ENCODE measurements at places on chromosomes 6 and 20.

DNA sequence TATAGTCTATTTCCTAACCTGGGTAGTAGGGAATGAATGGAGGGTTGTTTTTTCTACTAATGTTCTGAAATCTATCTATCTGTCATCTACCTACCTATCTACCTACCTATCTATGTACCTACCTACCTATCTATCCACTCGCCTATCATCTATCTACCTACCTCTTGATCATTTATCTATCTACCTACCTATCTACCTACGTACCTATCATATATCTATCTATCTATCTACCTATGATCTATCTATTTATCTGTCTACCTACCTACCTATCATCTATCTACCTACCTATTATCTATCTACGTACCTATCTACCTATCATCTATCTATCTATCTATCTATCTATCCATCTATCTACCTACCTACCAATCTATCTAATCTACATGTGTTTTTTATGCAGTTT, 62.5 kb upstream of the PHACTR1 start:
- DNase-seq: no peak

- DNase-seq: no peak
Observed at GRCh38 chr6:159151266-159151855, 17.8 kb upstream of the FNDC1 start.

- no peak for DNase-seq
Observed at GRCh38 chr6:77055711-77056110, 407.6 kb downstream of the HTR1B start.

- DNase-seq: no peak
Observed at GRCh38 chr6:36777801-36778200, 61.4 kb downstream of the CPNE5 start.

DNA sequence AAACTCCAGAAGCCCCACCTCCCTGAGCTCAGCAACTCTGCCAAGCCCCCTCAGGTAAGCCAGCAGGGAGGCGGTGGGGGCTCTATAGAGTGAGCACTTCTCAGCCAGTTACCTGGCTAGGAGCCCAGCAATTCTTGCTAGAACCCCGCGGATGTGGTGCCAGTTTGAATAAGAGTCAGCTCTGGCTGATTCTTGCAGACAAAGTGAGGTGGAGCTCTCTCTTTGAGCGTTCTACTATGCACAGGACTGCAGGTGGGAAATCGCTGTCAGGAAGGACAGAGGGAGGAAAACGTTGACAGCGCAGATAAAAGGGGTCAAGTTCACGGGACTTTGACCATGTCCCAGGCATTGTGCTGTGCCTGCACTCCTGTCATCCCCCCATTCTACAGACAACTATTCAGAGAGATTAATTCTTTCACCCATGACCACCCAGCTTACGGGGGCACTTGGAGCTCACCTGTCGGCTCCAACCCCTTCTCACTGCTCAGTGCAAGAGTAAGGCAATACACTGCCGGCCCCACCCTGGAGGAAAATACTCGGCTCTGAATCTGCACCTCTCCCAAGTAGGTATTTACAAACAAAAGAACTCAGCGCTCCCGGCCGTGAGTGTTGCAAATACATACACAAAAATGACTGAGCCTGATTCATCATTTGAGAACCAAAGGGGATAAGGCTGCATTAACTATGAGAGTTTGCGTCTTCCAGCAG, 92.9 kb downstream of the ANKRD60 start:
- DNase-seq: no peak

GRCh38 chr6:146337376-146337775, 206.3 kb upstream of the RAB32 start:
- no peak for DNase-seq

DNA sequence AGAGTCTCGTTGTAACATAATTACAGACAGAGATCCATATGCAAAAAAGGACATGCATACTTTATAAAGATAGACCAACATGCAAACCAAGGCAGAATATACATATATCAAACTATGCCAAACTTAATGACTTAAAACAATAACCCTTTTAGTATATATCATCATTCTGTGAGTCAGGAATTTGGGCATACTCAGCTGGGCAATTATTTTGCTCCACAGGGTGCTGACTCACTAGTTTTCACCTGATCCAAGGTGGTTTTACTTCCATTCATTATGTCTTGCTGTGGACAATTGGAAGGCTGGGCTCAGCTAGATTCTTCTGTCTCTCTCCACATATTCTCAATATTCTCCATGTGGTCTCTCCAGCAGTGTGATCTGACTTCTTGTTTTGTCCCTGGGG, 41.2 kb upstream of the RNF146 start:
- DNase-seq: no peak

DNA sequence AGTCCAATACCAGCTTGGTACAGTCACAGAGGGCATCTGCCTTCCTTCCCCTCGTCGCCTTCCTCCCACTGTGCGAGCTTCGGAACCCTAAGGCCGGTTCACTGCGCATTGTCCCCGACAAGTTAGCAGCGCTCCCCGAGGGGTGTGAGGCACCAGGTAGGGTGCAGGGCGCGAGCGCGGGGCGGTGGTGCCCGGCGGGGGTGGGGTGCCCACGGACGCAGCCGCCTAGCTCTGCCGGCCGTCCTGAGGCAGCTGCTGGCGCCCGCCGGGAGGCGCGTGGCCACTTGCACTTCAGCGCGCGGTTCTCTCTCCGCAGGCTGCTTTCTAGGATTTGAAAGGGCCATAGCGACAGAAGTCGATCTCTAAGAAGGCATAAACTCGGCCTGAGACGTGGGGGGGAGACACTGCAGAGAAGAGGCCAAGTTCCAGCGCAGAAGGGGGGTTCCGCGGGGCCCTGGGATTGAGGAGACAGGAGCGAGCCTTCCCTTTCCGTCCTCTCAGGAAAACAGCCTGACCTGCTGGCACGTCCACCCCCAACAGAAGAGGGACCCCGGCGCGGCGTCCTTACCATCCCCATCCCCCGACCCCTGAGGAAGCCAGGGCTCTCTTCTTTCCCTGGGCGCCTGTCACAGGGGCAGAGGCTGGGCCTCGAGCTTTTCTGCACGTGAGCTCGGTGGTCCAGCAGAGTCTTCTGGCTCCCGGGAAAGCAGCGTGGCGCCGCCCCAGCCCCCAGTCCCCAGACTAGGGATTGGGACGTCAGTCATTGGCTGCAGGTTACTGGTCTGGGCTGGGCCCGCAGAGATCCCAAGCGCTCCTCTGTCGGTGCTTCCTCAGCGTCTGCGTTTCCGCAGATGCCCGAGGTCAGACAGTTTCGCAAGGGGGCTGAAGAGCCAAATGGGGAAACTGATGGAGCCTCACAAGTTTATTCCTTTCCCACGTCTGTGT, 15.6 kb upstream of the PRDM13 start:
- DNase-seq: no peak

GRCh38 chr6:109852713-109853112, 125.4 kb upstream of the GPR6 start:
- DNase-seq: no peak
